Astrocyte (in vitro differentiated cells and primary cell): ENCODE measurements at places on chromosomes 6 and 20. TPM values are rescaled to one million over a fixed set of nuclear protein-coding genes. Genes with fewer than 3 reads are reported as not detected.

DNA sequence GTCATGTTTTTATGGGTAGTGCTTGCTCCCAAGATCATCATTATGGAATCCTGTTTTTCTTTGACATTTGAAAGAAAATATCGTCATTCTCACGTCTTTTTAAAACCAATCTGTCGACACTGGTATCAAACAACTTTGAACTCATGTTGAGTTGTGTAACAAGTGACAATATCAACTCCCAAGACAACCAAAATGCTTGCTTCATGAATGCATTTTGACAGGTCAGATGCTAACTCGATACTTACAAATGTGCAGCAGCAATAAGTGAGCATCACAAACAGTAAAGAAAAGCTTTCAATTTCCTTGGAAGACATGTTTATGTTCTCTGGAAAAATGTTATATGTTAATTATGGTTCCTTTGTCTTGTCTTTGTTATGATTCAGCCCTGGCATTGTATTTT lies 125.9 kb downstream of the EPHA7 start:
- no peak for DNase-seq

DNA sequence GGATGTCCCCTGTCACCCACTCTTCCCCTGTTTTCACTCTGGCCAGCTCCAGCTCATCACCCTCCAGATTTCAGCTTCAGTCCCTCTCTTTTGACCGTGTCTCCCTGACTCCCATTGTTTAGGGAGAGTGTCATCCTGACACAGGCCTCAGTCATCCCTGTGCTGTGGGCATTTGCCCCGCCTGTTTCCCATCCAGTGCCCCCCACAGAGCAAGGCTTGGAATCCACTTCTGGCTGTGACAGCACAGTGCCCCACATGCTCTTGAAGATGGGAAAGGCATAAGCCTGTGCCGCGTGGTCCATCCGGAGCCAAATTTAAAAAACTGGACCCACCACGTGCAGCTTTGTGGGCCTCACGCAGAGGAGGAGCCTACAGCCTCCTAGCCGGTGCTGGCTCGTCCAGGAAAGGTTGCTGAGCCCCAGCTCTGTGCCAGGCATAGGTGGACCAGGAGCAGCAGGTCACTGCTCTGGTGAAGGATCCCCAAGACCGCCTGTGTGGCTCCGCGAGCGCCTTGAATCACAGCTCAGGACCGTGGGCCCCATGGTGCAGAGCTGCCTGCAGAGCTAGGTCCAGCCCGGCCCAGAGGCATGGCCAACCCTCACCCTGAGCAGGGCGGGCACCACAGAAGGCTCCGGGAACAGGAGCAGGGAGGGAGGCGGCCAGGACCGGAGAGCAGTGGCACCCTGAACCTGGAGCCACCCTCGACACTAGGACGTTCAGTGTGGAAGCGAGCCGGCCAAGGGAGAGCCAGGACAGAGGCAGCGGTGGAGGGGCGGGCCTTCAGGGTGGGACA lies 172.8 kb downstream of the CDH4 start:
- no peak for DNase-seq

DNA sequence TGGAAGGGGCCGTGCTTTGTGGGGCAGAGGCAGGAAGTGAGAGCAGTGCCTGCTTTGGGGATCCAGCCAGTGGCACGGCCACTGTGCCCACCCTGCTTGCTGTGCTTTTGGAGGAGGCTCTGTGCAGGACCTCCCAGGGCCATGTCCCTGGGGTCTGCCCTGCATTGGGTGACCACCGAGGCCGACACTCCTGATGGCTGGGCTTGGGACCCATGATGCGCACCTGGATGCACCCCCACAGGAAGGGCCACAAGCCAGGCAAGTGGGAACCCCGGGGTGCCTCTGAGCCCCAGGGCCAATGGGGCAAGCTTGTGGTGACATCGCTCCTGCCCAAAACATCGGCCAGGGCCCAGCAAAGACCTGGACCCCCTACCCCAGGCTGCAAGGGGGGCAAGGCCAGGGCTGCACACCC lies 738.6 kb upstream of the GJE1 start:
- DNase-seq, result no peak

- DNase-seq, result no peak
These were observed 6.4 kb downstream of the NPEPL1 start for GRCh38 chr20:58698741-58699622.

DNA sequence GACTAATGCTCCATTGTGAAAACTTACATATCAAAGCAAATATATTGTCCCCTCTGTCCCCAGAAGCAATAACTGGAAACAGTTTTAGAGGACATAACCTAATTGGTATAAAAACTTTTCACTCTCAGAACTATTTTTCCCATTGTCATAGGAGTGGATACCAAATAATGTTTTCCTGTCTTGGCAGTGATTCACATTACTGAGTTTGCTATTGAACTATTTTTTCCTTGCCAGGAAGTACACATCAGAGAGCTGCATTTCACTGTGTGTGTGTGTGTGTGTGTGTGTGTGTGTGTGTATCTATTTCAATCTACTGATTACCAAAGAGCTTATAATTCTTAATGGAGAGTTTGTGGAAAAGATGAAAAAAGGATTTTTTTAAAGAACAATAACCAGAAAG lies 45.4 kb downstream of the AKAP12 start:
- peak; percentile 77 for DNase-seq

- DNase-seq, result peak; percentile 63
These were observed 28.5 kb upstream of the ADGRF4 start for GRCh38 chr6:47669684-47670513.

DNA sequence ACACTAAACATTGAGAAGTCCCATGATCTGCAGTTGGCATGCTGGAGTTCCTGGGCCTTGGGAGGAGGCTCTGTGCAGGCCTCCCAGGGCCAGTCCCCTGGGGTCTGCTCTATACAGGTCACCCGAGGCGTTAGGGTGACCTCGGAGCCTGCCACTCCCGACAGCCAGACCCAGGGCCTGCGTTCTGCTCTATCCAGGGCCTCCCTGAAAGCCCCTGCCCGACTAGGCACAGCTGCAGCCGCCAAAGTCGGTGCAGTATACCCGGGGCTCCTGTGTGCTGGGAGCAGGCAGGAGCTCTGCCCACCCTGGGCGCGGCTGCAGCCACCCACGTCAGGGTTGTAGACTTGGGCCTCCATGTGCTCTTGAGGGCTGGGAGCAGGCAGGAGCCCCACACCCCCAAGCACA lies 6.3 kb upstream of the OR14J1 start:
- no peak for DNase-seq

GRCh38 chr6:70371454-70372105 lies 41.7 kb upstream of the FAM135A start:
- DNase-seq, result peak; percentile 64

DNA sequence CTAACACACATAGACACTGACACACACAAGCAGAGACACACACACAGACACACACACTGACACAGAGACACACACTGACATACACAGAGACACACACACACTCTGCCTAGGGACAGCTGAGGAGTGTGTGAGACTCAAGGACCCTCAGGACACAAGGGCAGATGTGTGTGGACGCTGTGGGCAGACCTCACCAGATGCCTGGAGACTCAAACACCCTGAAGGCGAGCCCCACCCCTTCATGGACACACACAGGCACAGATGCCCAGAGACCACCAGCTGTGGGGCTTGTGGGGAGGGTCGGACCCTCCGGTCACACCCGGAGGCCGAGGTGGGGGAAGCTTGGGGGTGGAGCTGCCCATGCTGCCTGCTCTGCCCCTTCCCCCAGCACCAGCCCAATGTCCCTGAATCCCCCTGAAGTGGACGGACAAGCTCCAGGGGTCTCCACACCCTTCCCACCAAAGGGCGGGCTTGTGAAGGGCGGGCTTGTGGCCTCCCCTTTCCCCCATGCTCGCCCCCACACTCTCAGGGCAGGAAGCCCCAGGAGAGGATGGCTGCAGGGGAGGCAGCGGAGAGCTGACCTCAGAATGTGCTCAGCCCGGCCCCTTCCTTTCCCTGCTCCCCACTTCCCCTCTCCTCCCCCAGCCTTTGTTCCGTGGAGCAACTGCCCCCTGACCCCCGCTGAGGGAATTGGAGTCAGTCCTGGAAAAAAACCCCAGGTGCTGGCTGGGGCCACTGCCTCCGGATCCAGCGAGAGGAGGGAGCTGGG lies 13.9 kb upstream of the ABHD16B start:
- no peak for DNase-seq

DNA sequence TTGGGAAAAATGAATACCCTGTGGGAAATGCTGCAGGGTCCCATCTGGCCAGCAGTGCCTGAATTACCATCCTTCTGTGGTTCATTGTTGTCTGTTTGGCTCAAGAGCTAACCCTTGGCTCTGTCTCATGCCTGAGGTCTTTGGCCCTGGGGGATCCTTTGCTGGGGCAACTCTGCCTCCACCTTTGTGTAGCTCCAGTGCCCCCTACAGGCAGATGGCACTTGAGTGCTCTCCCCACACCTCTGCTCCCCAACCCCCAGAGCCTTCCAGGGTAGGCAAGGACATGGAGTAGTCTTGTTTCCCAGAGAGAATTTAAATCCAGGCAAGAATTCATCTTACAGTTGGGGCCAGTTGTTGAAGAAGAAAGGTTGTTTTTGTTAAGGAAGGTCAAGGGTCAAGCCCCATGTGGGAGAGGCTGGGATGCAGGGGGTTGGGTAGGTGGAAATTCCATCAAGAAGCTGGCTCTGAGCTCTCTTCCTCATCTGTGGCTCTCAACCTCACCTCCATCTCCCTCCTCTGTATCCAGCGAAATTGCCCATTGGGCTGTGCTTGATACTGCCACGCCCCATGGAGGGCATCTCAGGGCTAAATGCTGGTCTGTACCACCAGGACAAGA lies 44.2 kb downstream of the ZNF831 start:
- no peak for DNase-seq

DNA sequence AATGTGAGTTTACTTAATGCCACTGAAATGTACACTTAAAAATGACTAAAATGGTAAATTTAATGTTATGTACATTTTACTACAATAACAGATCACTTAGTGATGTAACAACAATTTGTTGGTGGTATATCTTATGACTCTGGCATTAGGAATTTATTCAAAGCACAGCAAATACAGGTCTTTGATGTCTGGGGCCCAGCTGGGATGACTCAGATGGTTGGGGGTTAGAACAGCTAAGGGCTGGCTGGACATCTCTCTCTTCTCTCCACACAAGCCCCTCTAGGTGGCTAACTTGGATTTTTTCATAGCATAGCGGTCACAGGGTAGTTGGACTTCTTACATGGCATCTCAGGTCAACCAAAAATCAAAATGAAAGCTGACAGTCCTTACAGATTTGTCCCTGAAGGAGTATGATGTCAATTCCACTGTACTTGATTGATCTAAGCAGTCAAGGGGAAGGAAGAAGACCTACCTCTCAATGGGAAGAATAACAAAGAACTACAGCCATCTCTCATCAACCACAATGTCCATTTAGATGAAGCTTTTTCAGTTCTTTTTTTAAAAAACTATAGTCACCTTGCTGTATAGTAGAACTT lies 37.5 kb upstream of the LCA5 start:
- peak; percentile 84 for DNase-seq

DNA sequence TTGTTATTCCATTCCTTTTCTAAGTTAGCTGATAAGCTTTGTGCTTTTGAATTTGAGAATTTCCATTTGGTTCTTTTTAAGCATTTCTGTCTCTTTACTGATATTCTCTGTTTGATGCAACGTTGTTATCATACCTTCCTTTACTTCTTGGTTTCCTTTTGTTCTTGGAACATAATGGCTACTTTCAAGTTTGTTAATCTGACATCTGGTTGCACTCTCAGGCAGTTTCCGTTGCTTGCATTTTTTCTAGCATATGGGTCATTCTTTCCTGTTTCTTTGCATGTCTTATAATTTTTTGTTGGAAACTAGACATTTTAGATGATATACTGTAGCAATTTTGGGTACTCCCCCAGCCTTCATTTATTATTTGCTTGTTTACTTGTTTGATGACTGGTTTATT lies 12.5 kb downstream of the CDC5L start:
- no peak for DNase-seq

CENPQ gene
- total RNA-seq, result 3.4 and 4.1 TPM in 2 replicates

SLC44A4 gene
- total RNA-seq, result 0.23 and 0.29 TPM in 2 replicates

TOX2 gene
- 0.16 TPM in 1 of 2 replicates, not detected in the other for total RNA-seq
